ENCODE measurements at places on chromosomes 7 and 10. TPM values are rescaled to one million over a fixed set of nuclear protein-coding genes. Genes with fewer than 3 reads are reported as not detected.

FXYD4 gene
- not detected for total RNA-seq

PIP gene
- total RNA-seq, result 1.1 TPM

CFAP43 gene
- not detected for total RNA-seq

EVX1 gene
- total RNA-seq, result not detected

MSMB gene
- not detected for total RNA-seq

SEPTIN7 gene
- total RNA-seq, result 224 TPM

CADPS2 gene
- total RNA-seq, result 16.4 TPM

NUTM2D gene
- total RNA-seq, result 2.0 TPM

MKI67 gene
- 2.7 TPM for total RNA-seq

ODAD2 gene
- 4.3 TPM for total RNA-seq

GRM3 gene
- not detected for total RNA-seq

C1GALT1 gene
- 42.3 TPM for total RNA-seq

FFAR4 gene
- total RNA-seq, result not detected

DNA sequence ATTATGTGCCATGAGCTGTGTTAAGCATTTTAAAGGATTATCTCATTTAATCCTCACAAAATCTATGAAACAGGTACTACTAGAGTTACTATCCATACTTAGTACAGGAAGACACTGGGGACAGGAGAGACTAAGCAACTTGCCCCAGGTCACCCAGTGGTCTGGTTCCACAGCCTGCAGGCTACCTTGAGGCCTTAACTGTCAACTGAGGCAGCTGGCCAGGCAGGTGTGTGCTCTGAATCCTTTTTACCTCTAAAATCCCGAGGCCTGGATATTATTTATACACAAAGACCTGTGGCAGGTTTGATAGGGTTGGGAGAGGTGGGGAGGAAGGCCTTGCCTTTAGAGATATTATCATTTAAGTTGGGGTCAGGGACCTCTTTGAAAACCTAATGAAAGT is 3.1 kb downstream of the ZNF777 start:
- no peak for DNase-seq

- no peak for DNase-seq
Observed at GRCh38 chr10:131213741-131214505, 97.6 kb downstream of the TCERG1L start.

DNA sequence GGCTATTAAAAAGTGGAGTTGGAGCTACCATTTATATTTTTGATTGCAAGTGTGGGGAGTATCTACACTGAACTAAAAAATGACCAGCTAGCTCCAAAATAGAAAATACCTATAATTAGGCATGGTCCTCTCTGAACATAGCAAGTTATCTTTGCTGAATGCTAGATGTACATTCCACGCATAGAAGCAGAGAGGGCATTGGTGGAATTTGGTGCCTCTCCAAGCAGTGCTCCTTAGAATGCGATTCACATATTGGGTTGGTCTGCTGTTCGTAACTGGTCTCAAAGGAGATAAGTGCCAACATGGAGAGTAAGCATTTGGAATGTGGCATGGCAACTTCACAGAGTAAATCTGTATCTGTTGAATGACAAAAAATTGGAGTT is 196.2 kb downstream of the PTN start:
- no peak for DNase-seq

DNA sequence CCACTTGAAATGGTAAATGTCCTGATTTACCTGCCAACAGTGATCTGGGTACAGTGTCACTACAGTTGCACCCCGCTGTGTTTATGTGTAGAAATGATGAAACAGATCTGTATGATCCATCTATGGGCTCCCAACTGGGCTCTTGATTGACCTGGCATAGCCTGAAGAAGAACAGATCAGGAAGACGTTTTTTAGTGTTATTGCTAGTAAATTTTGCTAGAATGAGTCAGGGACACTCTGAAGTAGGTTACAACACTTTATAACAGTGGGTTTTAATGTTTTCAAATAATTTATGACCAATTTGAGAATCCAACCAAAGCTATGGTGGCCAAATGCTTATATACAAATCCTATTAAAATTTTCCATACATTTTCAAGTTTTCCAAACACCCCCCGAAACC is 110.3 kb downstream of the DKK1 start:
- DNase-seq, result no peak

- DNase-seq, result no peak
Observed at GRCh38 chr10:78357141-78358063, 323.7 kb downstream of the RPS24 start.

GRCh38 chr10:131652438-131653139 is 248.2 kb upstream of the PPP2R2D start:
- no peak for DNase-seq

- DNase-seq, result no peak
Observed at GRCh38 chr10:33095867-33096815, 138.1 kb upstream of the ITGB1 start.

DNA sequence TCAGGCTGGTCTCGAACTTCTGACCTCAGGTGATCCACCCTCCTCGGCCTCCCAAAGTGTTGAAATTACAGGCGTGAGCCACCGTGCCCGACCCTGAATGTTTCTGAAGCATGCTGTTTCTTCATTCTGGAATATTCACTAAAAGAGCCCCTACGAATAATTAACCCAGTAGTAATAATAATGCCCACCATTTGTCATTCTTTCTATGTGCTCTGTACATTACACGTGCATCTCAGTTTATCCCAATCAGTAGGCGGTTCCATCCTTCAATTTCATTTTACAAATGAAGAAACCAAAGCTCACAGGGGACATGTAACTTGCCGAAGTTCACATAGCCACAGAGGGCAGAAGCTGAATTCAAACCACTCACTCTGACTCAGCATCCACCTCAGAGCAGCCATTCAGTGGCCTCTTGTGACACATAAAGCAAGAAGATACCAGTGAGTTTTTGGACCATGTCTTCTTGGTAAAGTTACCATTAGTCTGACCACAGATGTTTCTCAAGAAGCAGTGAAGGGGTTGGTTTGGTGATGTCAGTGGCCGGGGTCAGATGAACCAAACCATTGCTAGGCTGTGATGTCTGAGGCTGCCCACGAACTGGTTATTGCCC is 71.9 kb upstream of the DUSP5 start:
- DNase-seq, result no peak

DNA sequence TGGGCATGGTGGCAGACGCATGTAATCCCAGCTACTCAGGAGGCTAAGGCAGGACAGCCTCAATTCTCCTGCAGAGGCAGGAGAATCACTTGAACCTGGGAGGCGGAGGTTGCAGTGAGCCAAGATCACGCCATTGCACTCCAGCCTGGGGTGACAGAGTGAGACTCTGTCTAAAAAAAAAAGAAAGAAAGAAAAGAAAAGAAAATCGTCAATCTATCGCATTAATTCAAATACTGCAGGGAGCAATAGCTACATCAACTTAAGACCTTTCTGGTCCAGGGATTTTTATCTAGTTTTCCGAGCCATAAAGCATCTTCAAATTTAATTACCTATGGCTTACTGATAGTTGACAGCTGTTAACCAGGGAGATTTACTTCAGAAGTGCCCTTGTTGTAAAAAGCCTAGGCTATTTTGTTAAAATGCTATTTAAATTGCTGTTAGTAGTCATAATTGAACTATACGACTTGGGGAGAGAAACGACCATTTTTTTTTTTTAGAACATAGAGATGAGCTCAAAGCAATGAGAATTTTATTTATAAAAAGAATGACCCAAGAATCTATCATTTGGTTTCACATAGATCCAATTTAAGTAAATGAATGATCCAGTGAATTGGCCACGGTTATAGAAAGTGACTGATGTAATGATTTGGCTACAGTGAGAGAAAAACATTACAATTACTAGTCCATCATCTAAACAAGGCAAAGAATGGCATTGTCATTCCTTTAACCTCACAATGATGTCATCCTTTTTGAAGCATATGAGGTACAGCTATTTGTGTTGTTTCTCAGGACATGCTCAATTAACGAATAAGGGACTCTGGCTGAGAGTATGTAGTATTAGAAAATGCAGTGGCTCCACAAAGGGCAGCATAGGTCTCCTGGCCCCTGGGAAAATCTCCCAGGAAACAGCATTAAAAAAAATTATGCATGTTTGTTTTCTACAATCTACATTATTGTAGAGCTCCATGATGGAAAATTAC is 85.3 kb downstream of the SEMA3C start:
- no peak for DNase-seq

GRCh38 chr10:326350-326749 is 191.1 kb downstream of the ZMYND11 start:
- DNase-seq, result no peak

DNA sequence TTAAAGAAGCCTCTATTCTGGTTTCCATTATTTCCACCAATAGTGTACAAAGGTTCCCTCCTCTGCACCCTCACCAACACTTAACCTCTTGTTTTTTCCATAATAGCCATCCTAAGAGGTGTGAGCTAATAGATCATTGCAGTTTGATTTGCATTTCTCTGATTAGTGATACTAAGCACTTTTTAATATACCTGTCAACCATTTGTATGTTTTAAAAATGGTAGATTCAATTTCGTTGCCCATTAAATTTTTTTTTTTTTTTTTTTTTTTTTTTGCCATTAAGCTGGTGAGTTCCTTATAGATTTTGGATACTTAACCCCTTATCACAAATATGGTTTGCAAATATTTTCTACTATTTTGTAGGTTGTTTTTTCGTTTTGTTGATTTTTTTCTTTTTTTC is 23.2 kb downstream of the WAC start:
- DNase-seq, result no peak

- DNase-seq, result peak; percentile 44
Observed at GRCh38 chr10:338171-339037, 203.1 kb downstream of the ZMYND11 start.

GRCh38 chr10:31709028-31709427 is 219.6 kb downstream of the ARHGAP12 start:
- DNase-seq, result no peak

DNA sequence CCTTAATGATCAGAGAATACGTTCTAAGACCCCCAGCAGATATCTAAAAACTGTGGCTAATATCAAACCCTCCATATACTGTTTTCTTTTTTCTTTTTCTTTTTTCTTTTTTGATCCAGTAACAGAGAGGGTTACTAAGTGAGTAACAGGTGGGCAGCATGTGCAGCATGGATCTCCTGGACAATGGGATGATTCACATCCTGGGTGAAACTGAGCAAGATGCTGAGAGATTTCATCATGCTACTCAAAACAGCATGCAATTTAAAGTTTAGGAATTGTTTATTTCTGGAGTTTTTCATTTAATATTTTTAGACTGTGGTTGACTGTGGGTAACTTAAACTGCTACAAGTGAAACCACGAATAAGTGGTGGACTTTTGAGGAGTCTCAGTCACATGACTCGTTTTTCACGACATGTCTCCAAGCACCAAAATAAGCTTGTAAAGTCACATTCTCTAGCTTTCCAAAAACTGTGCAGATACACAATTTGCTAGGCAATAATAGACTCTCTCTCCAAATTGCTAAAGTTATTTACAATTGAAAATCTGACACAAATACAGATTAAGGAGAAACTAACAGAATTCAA is 716.2 kb downstream of the NXPH1 start:
- no peak for DNase-seq

- DNase-seq, result no peak
Observed at GRCh38 chr10:34495938-34496337, 319.2 kb downstream of the PARD3 start.

DNA sequence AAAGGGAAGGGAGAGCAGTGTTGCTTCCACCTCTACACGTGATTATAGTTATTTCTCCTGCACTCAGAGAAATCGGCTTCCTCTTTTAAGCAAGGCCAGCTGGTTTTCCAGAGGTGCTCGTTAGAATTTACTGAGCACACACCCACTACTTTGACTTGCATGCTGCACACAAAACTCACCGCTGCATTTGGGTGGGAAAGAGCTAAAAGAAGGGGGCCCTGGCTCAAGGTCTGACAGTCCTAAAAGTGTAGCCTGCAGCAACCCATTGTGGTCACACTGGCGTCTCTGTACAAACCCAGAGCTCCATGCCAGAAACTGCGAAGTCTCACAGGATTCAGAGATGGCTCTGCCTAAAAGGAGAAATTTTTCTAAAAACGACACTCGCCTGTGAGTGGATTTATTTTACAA is 133.7 kb downstream of the SLC25A13 start:
- DNase-seq, result no peak

- no peak for DNase-seq
Observed at GRCh38 chr7:151708610-151709009, 168.3 kb downstream of the PRKAG2 start.

DNA sequence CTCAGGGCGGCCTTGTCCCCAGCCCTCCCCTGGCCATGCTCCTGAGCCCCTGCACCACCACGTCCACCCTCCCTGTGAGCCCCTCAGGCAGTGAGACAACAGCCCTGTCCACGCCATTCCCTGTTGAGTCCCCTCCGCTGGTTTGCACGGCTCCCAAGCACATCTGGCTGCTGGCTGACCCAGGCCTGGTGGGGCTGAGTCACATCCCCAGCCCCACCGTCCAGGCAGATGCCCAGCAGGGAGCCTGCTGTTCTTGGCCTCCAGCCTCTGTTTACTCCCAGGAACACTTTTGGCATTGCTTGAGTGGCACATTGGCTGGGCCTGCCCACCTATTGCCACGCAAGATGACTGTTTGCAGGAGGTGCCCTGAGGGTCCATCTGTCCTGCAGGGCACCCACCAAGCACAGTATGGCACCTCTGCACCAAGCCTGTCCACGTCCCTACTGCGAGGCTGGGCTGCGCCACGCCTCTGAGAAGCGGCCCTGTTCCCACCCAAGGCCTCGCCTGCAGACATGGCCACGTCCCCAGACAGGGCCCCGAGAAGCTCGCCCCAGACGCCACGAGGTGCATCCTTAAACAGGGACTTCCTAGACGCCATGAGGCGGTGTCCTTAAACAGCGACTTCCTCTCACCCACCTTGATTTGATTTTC is 48.4 kb upstream of the INPP5A start:
- no peak for DNase-seq

DNA sequence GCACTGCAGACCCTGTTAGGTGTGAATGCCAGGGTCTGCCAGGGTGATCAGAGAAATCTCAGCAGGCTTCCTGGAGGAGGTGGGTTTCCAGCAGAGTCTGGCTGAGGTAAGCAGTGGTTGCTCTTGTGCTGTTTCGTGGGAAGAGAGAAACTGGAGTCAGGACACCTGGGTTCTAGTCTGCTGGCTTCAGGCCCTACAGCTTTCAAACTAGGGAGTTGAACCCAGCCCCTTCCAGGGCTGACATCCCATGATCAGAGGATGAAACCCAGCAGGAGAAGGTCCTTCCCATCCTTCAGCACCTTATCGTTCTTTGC is 116.8 kb downstream of the CDH23 start:
- DNase-seq, result no peak

DNA sequence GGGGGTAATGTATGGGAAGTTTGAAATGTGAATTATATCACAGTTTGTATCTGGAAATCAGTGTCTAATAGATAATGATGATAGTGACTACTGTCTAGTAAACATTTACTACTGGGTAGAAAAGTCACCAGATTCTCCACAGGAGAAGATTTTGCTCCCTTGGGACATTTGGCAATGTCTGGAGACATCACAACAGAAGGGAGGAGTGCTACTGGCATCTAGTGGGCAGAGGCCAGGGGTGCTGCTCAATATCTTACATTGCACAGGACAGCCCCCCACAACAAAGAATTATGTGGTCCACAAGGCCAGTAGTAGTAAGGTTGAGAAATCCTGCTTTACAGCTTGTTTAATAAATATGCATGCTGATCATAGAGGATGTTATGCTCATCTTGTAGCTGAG is 92.3 kb upstream of the PRPS1L1 start:
- DNase-seq, result no peak

All from thoracic aorta (tissue), 2 donors.